ENCODE measurements at places on chromosomes 16 and 17.
A peak's percentile ranks its signal among the peaks of the same experiment; 100 is the strongest.

DNA sequence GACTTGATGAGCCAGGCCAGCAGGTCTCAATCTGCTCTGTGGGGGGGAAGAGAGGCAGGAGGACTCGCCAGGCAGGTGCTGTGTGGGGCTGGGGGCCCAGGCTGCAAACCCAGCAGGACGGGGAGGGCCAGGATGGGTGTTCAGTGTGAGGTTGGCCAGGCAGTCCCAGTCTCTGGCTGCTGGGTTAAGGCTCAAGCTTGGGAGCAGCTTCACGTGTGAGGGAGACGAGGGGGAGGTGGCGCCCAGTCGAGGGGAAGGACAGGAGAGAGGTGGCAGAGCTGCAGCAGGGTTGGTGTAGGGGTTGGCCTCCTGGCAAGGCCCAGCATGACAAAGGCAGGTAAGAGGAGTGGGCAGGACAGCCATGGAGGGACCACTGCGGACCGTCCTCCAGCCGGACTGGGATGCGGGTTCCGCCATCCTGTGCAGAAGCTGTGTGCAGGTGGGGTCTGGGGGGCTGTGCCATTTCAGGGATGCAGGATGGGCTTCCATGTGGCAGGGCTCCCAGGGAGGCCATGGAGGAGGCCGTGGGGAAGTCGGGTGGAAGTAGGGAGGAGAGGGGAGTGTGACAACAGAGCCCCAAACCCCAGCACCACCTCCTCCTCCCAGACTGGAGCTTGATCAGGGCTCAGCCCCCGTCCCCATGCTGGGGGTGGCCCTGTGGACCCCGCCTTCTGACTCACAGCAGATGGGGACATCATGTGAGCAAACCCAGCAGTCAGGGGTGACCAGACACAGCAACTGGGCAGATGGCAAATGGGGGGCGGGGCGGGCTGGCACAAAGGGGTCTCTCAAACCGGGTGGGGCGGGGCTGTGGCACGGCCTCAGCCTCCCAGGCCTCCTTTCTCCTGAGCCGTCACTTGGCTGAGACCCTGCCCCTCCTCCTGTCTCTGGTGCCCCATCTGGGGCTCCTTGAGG, 2.8 kb downstream of the ADGRG1 start:
- DNase-seq: no peak

- peak; percentile 81 for DNase-seq
Measured at GRCh38 chr16:51151961-51152663, 1.0 kb upstream of the SALL1 start.

GRCh38 chr17:75289832-75290337, 652 bp upstream of the SLC25A19 start:
- no peak for DNase-seq

- no peak for DNase-seq
Measured at GRCh38 chr16:28064706-28065249, 1.3 kb upstream of the GSG1L start.

- no peak for DNase-seq
Measured at GRCh38 chr17:65667656-65668055, 106.2 kb upstream of the AXIN2 start.

DNA sequence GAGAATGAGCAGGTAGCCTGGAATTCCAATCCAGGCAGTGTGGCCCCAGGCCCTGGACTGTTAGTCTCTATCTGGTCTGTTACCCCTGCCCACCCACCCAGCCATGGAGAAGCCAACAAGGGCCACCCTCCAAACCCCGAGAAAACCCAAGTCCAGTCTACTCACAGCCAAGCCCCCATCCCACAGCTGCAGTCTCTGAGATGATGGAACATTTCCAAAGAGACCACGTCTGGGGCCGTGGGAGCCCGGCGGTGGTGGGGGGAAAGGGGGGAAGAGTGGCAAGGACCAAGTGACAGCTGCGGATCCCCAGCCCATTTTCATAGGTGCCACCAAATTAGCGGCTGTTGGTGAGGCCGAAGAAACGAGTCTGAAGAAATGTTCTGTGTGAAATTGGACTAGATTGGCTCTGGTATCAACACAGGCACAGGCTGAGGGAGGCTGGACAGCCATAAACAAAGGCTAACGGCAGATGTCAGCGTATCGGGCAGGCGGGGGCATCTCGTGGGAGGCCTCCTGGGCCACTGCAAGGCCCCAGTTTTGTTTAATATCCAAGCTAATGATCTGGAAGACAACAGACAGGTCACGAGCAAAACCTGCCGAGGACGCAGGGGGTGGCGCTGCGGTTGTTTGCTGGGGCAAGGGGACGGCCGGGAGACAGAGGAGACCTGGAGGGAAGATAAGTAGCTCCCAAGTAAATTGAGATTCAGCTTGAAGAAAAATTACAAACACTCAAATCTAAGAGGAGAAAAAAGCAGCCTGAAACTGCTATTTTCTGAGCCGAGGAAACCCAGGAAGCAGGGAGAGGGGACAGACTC, 53.4 kb downstream of the RBFOX3 start:
- DNase-seq: no peak

DNA sequence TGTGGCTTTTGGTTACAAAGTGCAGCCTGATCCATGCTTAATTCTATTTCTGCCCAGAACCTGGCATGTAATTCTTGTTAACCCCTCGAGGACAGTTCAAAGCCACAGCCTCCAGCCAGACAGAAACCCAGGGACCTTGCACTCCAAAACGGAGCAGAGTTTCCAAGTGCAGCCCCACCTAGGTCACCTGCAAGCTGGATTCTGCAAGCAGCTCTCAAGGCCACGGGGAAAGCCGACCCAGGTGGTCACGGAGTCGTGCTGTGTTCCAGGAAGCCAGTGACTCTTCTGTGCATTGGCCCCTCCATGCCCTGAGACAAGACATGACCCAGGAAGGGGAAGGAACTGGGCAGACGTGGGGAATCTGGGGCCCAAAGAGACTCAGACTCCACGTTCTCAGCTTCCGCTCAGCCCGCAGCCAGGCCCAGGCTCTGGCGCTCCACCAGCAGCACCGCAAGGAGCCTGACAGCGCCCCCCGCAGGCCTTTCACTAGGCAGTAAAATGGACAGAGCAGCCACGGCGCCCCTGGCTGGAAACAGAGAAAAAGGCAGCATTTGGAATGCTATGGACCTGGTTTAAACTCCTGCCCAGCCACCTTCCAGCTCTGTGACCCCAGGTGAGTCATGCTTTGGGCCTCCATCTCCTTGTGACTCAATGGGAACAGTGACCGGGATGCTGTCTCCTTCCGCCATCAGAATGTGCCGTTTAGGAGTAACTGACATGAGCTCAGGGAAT, 27.3 kb upstream of the GSG1L start:
- no peak for DNase-seq
